AG09319 (cell line): ENCODE measurements at places on chromosomes 7 and 10.

DNA sequence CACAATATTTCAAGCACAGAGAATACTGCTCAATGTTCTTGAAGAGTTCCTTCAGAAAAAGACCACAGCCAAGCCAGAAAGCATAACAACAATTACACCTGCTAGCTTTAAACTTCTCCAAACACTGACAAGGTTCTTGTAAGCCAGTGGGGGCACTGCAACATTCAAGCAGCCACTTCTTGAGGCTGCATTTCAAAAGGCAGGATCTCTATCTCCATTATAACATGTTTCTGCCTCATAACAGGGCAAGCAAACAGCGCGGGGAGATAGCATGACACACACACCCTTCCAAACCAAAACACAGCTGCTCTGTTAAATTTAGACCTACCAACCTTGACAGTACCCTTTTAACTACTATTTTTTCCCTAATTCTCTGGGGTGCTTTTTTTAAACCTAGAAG lies 30.8 kb downstream of the CHCHD3 start:
- DNase-seq, result no peak

- DNase-seq, result no peak
Observed at GRCh38 chr10:26738301-26738911, 40.9 kb downstream of the PDSS1 start.

GRCh38 chr7:67758551-67758950 lies 761.9 kb downstream of the TYW1 start:
- DNase-seq, result no peak

GRCh38 chr10:116190883-116191282 lies 82.1 kb downstream of the GFRA1 start:
- DNase-seq, result no peak

DNA sequence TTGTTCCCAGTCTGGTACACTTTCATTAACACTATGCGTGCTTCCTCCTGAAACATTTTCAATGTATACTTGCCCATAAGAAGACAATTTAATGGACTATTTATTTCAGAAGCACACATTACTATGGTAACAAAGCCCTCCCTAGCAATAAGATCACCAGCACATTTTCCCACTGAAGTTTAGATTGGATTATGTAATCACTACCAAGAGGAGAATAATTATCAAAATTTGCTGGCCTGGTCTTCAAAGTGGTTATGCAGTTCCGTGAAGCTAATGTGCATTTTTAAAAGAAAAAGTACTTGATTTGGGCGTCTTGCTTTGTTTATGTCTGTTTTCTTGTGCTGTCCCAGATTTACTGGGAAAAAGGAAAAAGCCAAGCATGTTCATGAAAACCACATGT lies 61.9 kb downstream of the AP3M1 start:
- DNase-seq, result no peak

- DNase-seq, result no peak
Observed at GRCh38 chr7:907158-907980, 31.0 kb downstream of the GET4 start.

- no peak for DNase-seq
Observed at GRCh38 chr10:124588736-124589490, 127.3 kb downstream of the LHPP start.

DNA sequence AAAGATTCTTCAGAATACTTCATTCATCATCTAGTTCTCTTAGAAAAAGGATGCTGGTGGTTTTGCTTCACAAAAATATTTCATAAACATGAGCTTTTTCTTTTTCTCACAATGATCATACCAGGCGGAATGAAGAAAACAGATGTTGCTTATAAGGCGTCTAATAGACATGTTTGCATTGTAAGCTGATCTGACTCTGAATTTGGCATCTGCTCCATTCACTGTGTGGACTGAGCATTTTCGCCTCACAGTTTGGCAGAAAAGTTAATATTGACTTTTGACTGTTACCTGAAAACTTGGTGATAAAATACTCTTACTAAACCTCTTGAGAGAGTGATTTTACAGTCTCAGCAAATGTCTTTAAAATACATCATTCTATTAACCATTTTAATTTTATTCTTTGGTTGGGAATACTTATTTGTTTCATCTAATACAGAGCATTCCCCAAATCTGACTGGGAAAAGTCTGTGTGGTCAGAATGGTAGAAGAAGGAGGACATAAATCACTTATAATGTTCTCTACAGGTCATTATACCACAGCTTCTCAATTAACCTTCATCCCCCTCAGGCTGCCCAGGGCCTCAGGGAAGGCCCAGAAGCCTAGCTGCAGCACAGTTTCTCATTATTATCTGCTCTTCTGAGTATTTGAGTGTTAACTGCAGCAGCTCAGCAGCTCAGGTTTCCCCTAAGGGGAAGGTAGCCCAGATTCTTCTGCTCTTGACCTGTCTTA lies 121.6 kb upstream of the KAT6B start:
- no peak for DNase-seq

GRCh38 chr10:61795147-61795546 lies 106.4 kb upstream of the ARID5B start:
- no peak for DNase-seq

- DNase-seq, result no peak
Observed at GRCh38 chr10:108957681-108958080, 965.6 kb downstream of the XPNPEP1 start.

DNA sequence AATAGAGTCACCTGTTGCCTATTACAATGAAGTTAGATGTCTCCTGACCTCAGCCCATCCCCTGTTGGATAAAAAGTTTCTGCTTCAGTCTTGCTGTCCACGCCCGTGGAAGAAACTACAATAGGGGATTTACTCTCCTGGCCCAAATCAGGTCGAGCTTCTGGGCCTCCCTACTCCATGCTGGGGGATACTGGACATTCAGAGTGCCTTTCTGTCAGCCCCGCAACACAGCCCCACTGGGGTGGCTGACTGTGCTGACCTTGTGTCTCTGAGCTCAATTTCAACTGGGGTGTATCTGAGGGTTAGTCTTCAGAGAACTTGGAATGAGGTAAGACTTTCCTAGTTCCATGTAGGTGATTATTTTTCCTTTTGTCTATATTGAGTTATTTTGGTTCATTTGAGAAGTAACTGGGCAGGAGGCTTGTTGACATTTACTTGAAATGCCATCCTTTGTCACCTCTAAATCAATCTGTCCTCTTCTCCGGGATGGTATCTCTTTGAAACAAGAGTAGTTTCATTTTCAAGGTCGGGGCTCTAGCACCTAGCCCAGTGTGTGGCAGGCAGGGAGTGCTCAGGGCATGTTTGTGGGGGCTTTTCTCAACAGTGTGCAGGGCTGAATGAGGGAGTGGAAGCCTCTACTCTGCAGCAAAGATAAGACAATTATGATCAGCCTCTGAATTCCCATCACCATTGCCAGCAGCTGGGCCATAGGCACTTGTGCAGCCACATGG lies 17.7 kb upstream of the CXCL12 start:
- no peak for DNase-seq

GRCh38 chr10:121165276-121165675 lies 314.1 kb downstream of the WDR11 start:
- DNase-seq, result no peak

DNA sequence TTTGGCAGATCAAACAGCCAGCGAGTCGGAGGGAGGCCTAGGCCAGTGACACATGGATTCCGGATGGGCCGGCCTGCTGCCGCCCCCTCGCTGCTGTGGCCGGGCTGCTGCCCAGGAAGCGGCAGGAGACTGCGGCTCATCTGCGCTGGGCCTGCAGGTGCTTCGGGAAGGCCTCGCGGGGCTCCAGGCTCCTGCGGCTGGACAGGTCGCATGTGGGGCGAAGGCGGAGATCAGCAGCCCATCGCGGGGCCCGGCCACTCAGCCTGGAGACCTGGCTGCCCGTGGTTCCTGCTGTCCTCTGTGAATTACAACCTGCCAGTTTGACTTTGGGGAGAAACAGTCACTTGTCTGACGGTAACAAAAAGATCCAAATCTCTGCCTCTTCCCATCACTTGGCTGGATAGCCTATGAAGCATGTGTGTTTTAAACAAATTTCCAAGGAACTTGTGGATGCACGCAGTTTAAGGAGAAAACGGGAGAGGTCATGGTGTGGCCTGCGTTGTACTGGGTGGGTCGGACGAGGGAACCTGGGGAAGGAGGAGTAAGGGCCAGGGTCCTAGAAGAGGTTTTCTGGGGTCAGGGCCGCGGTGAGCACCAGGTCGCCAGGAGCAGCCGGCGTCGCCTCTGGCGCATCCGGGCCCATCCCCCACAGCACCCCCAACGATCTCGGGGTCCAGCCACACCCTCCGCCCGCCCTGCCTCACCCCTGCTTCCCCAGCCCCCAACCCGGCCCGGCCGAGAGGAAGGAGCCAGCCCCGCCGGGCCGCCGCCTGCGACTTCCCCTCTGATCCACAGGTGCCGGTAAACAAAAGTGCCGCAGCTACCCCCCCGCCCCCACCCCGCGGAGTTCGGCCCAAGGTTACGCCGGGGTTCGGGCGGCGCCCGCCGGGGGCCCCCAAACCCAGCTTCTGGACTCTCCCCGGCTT lies 1.6 kb downstream of the SPOCK2 start:
- DNase-seq, result no peak

GRCh38 chr7:54857294-54857693 lies 98.3 kb upstream of the SEC61G start:
- no peak for DNase-seq

DNA sequence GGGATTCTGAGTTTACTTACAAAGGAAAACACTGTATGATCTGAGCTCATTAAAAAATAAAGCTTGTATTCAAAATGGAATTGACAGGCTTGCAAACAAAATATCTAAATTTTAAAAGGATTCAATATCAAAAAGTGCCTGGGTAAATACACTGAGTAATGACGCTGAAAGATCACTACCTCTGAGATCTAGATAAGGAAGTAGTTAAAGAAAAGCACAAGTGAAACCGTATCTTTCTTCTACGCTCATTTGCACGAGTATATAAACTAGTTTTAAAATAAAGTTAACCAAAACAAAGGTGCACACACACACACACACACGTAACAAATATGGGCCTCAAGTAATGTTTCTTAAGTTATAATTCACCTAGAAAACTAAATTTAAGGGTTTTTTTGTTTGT lies 93.4 kb downstream of the SNX13 start:
- no peak for DNase-seq
